ENCODE measurements at places on chromosomes 16 and 17.

GRCh38 chr17:17535957-17536356 lies 39.8 kb upstream of the RASD1 start:
- no peak for DNase-seq

DNA sequence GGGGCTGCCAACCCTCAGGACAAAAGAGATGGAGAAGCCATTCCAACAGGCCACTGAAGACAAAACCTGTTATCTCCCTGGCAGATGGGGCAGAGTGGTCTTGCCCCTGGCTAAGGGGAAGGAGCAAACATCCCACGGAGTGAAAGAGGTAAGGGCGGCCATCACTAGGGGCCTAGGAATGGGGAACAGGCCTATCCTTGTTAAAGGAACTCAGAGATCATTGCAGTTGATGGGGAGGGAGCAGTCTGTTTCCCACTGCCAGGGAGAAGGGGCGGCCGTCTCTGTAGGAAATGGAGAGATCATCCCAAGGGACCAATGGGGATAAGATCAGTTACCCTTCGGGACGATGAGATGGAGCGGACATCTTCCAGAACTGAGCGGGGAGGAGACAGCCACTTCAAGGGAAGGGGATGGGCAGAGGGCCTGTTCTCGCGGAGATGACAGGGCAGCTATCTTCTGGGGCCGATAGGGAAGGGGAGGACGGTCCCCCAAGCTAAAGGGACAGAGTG lies 581 bp upstream of the TMEM208 start:
- DNase-seq = no peak

GRCh38 chr16:46859719-46860152 lies 24.4 kb upstream of the GPT2 start:
- no peak for DNase-seq

DNA sequence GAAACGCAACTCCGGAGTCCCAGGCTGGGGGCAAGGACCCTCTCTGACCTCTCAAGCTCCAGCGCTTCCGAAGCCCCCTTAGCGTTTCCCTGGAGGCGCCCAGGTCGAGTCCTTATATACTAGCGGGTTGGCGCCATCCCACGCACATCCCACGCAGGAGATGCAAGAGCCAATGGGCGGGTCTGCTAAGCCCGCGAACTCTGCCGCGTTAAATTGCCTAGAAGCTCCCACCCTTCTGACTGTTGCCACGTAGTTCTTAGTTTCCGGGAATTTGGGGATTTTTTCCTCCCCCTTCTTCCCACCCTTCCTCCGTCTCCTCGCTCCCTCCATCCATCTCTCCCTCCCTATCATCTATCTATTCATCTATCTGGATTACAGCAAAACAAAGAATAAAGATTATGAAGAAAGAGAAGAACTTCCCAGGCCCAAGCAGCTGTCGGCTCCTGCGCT lies at the start of gene SLFN11:
TSS of gene SLFN11 (minus strand) at position 88 of the 450 bp plus-strand sequence. CDS start 9,814 bp downstream, outside the sequence.
- DNase-seq = peak; percentile 83
